Renal cortical epithelial cell (primary cell): ENCODE measurements at places on chromosomes 1 and 21. TPM values are rescaled to one million over a fixed set of nuclear protein-coding genes. Genes with fewer than 3 reads are reported as not detected.
A peak's percentile ranks its signal among the peaks of the same experiment; 100 is the strongest.

DNA sequence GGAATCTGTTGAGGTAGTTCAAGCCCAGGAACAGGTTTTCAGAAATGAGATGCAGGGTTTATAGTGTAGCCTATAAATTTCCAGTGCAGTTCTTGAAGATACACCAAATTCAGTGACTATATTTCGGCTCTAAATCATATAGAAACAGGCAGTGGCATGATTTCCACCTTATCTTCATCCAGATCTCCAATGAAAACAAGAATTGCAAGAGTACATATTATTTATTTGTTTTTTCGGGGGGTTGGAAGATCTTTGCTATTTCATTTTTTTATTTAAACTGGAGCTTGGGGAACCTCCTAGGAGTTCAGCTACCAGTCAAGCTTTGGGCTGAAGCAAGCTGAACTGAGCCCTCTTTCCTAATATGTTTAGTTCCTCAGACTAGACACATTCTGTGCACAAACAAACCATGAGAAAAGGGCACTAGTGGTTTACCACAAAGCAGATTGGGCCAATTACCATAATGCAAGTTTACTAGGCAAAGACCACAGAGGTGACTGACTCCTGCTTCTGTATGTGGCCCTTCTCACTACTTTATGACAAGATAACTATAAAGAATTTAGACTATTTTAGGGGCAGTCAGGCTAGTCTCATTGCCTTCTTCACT, 68.5 kb downstream of the RGS2 start:
- peak; percentile 60 for DNase-seq

- DNase-seq: no peak
These were observed 45.4 kb upstream of the SELENON start for GRCh38 chr1:25754470-25755181.

DNA sequence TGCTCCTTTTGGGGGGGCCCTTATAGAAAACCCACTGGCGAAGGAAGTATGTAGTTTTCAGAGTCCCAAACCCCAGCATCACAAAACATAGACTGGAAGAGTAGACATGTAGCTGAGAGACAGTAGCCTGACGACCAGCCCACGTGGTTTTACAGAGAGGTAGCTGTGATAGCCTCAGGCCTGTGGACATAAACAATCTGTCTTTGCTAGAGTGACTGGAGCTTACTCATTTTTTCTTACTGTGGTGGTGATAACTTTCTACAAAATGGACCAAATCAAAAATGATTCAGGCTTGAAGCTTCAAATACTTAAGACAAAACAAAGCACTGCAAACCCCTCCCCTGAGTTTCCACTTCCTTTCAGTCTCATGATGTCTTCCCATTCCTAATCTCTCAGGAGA, 497.0 kb downstream of the RWDD3 start:
- no peak for DNase-seq

DNA sequence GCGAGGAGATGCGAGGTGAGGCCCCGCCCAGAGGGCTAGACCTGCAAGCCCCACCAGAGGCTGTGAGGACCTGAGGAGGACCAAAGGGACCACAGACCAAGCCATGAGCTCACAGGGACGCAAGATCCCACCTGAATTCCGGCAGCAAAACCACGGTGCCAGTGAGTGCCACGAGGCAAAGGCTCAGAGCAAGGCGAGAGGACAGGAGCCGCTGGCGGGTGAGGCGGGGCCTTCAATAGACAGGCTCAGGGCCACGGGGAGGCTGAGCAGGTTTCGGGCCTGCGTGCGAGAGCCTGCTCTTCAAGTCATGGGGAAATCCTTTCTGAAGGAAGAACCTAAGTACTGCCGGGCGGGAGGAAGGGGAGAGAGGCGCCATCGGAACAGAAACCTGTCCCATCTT, 7.1 kb upstream of the TMEM240 start:
- DNase-seq: no peak

SLC5A9 gene
- total RNA-seq: 0.35 and 1.6 TPM in 2 replicates

LDLRAD2 gene
- total RNA-seq: 0.69 TPM in 1 of 2 replicates, not detected in the other

DNA sequence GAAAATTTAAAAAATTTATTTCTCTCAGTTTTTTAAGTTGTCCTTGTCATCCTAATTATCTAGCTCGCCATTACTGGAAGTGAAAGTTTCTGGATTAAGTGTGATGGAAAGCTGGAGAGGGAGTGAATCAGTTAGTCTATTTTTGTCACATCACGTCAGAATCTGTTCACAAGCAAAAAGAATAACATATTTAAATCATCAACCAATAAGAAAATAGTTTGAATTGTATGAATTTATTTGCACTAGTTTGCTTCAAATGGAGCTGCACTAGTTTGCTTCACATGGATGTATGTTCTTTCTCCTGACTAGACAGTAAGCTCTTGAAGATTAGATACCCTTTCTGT, 22.8 kb downstream of the PHC2 start:
- no peak for DNase-seq

DNA sequence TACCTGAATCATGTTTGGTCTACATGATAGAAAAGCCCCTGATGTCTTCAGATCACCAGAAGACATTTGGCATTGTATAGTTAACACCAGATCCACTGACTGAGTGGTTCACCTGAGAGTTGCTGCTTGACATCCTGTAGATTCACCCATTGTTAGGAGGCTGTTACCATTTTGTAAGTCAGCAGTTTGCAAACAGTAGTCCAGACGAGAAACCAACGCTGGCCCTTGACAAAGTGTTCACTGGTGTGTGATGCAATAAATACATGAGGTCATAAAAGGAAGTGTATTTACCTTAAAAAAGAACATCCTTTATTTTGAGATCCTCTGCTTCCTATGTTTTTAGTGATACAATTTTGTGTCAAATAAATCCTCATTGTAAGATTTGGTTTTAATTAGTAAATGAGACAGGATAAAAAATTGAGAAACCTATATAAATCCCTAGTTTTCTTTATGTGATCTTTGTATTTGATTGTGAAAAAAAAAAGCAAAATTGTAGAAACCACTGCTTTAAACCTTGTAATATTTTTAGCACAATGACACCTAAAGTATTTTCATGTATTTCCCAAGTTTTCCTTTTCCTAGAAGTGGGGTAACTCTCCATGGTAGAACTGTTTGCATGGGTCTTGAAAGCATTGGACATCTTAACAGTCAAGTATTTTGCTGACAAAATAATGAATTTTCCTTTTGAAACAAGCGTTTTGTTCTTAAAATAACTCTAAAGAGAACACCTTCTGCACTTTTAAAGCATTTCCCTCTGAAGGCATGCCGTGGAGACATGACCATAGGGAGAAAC, 204.3 kb downstream of the FGGY start:
- peak; percentile 47 for DNase-seq

DNA sequence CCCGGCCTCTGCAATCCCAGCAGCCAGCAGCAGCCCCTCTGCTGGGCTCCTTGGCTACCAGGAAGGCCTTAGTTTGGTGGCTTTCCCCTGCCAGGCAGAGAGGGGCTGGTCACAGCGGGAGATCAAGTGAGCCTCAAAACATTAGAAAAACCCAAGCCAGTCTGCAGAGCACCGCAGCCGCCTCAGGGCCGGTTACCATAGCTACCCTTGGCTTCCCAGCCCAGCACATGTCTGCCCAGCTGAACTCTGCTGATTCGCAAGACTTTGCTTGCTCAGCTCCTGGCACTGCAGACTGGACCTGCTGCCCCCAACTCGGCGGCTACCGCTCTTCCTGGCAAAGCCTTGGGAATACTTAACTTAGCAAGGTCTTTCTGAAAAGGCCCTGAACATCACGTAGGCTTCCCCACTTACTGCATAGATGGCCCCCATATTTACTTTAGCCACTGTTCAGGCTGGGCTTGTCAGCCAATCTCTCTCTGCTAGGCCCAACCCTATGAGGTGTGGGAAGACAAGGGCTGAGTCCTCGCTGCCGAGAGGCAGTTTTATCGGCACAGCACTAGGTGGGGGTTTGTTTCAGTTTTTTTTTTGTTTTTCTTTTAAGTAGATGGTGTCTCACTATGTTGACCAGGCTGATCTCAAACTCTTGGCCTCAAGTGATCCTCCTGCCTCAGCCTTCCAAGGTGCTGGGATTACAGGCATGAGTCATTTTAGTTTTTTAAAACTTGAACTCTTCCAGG, 28.6 kb upstream of the PLEKHG5 start:
- peak; percentile 83 for DNase-seq

GRCh38 chr1:59446257-59446901, 149.5 kb downstream of the FGGY start:
- DNase-seq: peak; percentile 53

DNA sequence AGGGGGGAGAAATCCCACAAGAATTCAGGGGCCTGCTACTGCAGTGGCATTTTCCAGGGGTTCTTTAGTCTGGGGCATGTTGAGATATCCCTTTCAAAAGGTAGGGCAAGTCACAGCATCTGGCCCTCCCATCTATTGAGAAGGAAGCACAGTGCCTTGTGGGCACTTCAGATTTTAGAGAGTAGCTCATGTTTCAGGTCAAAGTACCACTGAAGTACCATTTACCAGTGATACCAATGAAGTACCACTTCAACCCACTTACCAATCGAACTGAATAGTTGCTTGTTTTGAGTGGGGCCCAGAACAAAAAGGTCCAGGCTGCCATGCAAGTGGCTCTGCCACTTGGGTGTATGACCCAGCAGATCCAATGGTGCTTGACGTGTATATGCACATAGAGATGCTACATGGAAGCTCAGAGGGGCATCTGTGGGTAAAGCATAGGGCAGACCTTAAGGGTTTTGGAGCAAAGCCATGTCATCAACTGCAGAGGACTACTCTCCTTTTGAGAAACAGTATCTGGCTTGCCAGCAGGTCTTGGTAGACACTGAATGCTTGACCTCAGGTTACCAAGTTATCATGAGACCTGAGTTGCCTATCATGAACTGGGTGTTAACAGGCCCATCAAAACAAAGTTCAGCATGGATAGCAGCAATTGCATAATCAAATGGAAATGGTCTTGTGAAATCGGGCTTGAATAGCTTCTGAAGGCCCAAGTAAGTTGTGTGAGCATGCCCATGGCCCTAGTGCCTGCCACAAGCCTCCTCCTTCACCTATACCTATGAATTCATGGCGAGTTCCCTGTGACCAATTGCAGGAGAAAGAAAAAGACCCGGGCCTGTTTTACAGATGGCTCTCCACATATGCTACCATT, 23.5 kb downstream of the PLA2G2D start:
- DNase-seq: peak; percentile 52

ADCY10 gene
- total RNA-seq: 0.25 TPM in 1 of 2 replicates, not detected in the other

C1orf87 gene
- total RNA-seq: 0.17 TPM in 1 of 2 replicates, not detected in the other

GRCh38 chr1:99768524-99769245, 2.2 kb upstream of the FRRS1 start:
- DNase-seq: no peak

- DNase-seq: peak; percentile 6
These were observed 33.0 kb upstream of the HSD17B7 start for GRCh38 chr1:162757476-162757875.

- DNase-seq: no peak
These were observed 129.7 kb upstream of the ADGRL2 start for GRCh38 chr1:81671038-81671437.

HSPB7 gene
- total RNA-seq: 0.35 TPM in 2 replicates

GRCh38 chr1:106232128-106232527, 824.3 kb upstream of the PRMT6 start:
- DNase-seq: no peak

DNA sequence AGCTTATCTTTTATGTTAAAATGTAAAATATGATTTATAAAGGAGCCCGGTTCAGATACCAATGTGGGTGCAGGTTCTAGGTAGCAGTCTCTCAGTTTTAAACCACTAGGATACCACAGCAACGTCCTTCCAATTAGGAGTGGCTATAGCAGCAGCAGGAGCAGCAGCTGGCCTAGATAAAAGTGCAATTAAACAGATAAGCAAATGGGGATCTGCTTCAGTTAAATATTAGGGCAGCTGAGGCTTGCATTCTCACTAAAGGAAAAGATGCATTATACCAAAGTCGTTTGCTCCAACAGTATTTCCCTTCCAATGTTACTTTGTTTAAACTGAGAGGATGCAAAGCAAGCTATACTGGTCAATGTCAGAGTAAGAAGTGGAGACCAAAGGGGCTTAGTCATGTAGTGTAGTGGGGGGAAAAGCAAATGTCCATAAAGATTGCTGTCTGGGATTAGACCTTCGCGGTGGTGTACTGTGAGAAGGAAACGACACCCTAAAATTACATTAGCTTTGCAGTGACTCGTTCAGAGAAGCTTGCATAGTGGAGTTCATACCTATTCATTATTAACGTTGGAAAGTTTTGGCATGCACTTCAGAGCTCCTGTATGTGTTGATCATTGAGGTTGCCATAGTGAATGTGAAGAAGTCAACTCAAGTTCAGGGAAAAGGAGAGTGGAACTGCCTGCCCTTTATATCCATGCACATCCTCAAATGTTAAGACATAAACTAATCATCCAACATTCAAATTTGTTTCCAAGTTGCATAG, 272.2 kb downstream of the VAV3 start:
- peak; percentile 71 for DNase-seq

GRCh38 chr1:9278585-9279153, 14.0 kb upstream of the SPSB1 start:
- DNase-seq: no peak

- DNase-seq: peak; percentile 68
These were observed 106.5 kb downstream of the HLCS start for GRCh38 chr21:36859744-36860501.

GRCh38 chr21:26842300-26842699, 2.9 kb downstream of the ADAMTS1 start:
- no peak for DNase-seq

HEYL gene
- total RNA-seq: 0.10 TPM in 1 of 2 replicates, not detected in the other

GRCh38 chr1:43975249-43975961, 645 bp downstream of the ATP6V0B start:
- DNase-seq: no peak

- DNase-seq: no peak
These were observed 8.9 kb downstream of the ADAR start for GRCh38 chr1:154598871-154599635.

DNA sequence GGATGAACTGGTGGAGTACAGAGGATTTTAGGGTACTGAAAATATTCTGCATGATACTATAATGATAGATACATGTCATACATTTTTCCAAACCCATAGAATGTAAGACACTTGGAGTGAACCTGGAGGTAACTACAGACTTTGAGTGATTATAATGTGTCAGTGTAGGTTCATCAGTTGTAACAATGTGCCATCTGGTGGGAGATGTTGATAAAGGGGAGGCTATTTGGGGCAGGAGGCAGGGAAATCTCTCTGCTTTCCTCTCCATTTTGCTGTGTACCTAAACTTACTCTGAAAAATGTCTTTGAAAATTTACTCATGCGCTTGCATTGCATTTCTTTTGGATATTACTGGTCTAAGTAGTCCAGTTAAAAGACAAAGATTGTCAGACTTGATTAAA, 35.2 kb downstream of the PTBP2 start:
- DNase-seq: no peak

PIAS3 gene
- total RNA-seq: 5.9 and 17.0 TPM in 2 replicates

GRCh38 chr1:109239409-109240068, 9.8 kb upstream of the CELSR2 start:
- peak; percentile 54 for DNase-seq

GRCh38 chr1:94024104-94024792, 96.7 kb downstream of the ABCA4 start:
- no peak for DNase-seq

- no peak for DNase-seq
These were observed 731.2 kb downstream of the USP25 start for GRCh38 chr21:16460936-16461335.

DNA sequence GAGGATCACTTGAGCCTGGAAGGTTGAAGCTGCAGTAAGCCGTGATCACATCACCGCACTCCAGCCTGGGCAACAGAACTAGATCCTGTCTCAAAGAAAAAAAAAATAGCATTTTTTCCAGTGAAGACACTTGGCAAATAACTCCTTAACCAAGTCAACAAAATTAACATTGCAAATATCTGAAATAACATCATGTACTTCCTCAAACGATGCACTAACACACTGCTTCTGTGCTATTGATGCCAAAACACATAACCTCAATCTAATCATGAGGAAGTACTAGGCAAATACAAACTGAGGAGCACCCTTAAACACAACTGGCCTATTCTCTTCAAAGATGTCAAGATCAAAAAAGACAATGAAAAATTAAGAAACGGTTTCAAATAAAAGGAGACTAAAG, 32.3 kb downstream of the PABPC4 start:
- no peak for DNase-seq
